LoVo (cell line): ENCODE measurements at places on chromosomes 7 and 10.

- no peak for DNase-seq
Measured at GRCh38 chr10:133123746-133124356, 36.1 kb downstream of the ADGRA1 start.

DNA sequence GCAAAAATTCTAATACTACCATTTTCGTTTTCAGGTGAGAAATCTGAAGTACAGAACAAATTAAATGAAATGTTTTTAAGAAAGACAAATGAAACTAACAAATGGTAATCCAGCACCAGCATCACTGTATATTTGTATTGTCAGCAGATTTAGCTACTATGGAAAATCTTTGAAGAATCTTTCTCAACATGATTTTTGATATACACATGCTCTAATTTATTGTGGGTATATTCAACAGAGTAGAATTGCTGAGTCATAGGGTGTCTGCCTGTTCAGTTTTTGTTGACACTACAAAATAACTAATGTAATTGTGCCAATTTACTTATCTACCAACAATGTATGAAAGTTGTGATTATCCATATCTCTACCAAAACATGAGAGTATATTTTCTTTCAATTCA is 437.6 kb downstream of the PCDH15 start:
- no peak for DNase-seq

GRCh38 chr10:102814873-102815661 is 22.1 kb downstream of the CYP17A1 start:
- DNase-seq = no peak

- DNase-seq = no peak
Measured at GRCh38 chr7:101857358-101857811, 40.0 kb downstream of the CUX1 start.

DNA sequence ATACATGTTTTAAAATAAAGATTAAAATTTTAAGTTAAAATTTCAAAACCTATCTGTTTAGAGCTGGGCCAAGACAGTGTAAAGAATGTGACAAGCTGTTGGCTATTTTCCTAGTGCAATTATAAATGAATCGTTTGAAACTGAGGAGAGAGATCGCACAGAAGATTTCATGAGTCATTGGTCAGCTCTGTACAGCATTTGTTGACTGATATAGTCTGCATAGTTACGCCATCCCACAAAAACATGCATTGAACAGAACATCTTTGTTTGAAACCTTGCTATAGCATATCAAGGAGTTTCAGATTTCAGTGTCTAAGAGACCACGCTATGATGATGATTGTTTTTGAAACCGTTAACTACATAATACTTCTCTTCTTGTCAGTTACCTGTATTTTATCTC is 1.3 kb upstream of the C10orf67 start:
- no peak for DNase-seq

DNA sequence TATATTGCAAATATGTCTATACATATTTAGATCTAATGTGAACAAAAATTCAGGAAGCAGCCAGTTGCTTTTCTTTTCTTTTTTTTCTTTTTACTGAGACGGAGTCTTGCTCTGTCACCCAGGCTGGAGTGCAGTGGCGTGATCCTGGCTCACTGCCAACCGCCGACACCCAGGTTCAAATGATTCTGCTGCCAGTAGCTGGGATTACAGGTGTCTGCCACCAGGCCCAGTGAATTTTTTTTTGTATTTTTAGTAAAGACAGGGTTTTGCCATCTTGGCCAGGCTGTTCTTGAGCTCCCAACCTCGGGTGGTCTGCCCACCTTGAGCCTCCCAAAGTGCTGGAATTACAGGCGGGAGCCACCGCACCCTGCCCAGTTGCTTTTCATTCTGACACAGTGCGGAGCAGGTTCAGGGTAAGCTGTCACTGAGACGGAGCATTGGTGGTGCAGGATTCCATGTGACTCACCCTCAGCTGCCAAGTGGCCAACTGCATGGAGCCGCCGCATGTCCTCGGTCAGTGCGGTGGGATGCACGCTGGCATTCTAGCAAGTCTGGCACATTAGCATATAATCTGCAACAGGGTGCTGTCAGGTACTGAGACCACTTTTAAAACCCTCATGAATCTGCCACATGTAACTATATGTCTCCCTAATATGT is 362.7 kb downstream of the DNAJB6 start:
- DNase-seq = no peak

GRCh38 chr7:48193421-48193820 is 22.2 kb downstream of the ABCA13 start:
- DNase-seq = no peak

GRCh38 chr10:111933937-111934336 is 249.6 kb downstream of the GPAM start:
- DNase-seq = no peak

DNA sequence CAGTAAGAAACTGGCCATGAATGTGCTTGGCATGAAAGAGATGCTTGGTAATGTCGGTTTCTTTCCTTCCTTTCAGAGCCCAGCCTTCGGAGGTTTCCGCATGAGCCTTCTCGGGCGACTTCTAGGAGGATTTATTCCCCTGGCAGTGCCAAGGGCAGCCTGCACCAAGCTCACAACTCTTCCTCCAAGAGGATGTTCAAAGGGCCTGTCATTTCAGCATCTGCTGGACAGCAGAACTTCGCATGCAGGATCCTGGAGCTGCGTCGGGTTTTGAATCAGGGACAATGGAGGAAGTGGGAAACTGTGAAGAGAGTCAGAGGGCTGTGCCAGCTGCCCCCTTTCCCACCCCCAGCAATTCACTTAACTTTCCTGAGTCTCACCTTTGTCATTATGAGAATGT is 21.3 kb downstream of the GOLGA7B start:
- no peak for DNase-seq

DNA sequence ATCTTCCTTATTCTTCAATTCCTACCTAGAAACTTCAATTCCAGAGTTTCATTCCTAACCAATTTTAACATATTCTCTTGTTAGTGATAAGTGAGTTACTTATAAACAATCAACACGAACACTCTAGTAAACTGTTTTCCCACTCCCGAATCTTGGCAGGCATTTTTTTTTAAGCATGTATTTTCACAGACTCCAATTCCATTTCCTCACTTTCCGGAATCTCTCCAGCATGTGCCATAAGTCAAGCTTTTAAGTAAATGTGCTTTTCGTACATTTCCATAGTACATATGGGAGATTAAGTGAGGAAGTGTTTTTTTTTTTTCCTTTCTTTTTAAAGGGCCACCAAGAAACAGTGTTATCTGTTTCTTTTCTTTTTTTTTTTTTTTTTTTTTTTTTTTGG is 89.1 kb downstream of the FGFR2 start:
- no peak for DNase-seq

DNA sequence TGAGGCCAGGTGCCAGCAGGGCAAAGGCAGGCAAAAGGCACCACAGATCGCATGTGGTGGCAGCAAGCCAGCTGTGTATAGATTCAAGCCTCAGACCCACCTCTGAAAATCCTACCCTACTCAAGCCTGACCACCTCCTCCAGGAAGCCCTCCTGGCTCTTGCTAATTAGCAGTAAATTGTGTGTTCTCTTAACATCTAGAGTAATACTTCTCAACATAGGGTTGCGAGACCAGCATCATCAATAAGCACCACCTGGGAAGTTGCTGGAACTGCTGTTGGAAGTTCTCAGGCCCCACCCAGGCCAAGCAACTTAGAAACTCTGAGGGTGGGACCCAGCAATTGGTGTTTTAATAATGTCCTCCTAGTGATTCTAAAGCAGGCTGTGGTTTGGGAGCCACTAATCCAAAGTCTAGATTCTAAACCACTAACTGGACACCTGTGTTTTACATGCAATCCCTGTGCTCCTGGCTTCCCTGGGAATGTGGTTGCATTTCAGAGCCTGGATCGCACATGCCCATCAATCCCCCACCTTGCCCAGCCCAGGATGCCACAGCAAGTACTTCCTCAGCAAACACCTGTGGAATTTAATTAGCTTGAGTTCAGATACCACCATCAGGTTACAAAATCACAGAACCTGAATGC is 46.2 kb downstream of the KCNMA1 start:
- peak; percentile 29 for DNase-seq

DNA sequence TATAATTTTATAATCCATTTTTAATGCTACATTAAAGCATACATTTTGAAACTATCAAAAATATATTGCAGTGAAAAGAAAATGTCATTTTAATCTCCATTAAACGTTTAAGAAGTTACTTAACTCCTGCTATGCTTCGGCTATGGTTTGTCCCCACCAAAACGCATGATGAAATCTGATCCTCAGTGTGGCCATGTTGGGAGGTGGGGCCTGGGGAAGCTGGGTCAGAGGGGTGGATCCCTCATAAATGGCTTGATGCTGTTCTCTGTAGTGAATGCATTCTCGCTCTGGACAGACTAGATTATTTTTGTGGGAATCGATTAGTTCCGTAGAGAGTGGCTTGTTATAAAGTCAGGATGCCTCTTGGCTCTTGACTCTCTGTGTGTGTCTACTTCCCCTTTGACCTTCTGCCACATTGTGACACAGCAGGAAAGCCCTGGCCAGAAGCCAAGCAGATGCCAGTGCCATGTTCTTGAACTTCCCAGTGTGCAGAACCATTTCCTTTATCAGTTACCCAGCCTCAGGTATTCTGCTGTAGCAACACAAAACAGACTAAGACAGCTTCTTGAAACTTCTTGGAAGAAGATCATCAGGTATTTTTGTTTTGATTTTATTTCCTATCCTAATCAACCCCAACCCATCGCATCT is 77.8 kb downstream of the TCERG1L start:
- no peak for DNase-seq

GRCh38 chr7:11236680-11237079 is 263.0 kb downstream of the PHF14 start:
- no peak for DNase-seq

DNA sequence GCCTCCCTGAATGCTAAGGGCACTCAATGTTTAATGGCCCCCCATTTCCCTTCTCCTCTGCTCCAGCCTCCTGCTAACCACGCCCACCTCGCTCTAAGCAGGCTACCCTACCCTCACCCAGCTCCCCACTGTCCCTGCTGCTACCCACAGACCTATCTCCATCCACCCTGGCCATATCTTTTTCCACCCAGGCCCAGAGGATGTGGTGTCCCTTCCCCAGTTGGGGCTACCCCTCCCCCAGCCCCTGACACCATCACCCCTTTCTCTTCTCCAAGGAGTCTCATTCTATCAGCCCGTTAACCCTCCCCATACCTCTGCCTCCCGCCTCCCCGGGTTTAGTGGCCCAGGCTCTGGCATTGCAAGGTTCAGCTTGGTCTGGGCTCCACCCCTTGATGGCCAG is 28.9 kb upstream of the PPIF start:
- no peak for DNase-seq

DNA sequence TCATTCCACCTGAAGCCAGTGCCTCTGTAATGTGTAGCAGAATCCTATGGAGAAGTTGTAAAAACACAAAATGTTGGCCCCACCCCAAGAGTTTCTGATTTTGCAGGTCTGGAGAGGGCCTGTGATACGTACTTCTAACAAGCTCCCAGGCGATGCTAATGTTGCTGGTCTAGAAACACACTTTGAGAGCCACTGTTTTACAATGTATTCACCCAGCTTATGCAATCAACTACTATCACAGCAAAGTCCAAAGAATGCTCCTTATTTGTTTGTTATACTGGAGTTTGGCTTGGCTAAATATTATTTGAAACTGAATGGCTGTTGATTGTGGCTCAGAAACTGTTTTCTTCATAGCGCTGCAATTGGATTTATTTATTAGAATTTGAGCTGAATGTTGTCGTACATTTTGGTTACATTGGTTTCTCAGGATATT is 44.3 kb downstream of the DNAJB9 start:
- DNase-seq = no peak

DNA sequence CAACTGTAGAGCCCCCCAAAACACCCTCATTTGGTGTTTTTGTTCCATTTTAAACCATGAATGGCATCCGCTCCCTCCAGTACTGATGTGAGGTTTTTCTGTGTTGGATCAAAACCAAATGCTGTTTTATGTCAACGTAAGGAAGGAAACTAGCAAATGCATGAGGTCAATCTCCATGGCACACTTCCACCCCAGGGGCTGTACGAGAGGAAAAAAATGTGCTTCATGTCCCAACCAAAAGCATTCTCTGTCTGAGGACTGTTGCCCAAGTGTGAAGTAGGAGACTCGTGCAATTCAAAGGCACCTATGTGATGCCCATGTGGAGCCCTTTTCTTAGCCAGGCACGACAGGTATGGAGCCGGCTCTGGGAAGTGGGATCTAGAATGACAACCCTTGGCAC is 180.3 kb upstream of the MKI67 start:
- DNase-seq = no peak

GRCh38 chr10:52779541-52780390 is 7.2 kb upstream of the MBL2 start:
- DNase-seq = peak; percentile 53

- no peak for DNase-seq
Measured at GRCh38 chr10:23015021-23015707, 80.2 kb upstream of the MSRB2 start.

- no peak for DNase-seq
Measured at GRCh38 chr7:30965372-30965771, 1.6 kb downstream of the GHRHR start.

- no peak for DNase-seq
Measured at GRCh38 chr10:122044713-122045112, 55.8 kb downstream of the TACC2 start.

GRCh38 chr10:93872375-93873158 is 21.2 kb upstream of the SLC35G1 start:
- no peak for DNase-seq

DNA sequence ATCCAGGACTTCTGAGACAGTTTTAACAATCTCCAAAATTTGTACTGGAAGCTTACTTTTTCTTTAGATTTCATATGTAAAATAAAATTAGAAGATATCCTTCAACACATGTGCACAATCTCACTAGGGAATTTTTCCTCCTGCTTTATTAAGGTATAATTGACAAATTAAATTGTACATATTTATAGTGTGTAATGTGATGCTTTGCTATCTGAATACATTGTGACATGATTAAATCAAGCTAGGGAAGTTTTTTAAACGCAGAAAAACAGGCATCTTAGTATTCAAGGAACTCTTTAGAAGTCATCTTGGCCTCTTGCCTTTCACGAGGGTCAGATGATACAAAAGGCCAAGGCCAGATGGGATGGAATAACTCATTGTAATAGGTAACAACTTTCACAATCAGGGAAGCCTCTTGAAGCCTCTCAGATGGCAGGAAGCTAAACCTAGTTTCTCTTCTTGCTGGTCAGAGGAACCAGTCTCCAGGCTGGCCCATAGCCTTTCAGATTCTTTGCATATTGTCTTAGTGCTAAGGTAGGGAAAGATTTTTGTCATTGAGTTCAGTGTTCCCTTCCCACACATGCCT is 78.7 kb downstream of the RHOBTB1 start:
- no peak for DNase-seq

GRCh38 chr10:130809761-130810515 is 501.6 kb downstream of the TCERG1L start:
- no peak for DNase-seq

DNA sequence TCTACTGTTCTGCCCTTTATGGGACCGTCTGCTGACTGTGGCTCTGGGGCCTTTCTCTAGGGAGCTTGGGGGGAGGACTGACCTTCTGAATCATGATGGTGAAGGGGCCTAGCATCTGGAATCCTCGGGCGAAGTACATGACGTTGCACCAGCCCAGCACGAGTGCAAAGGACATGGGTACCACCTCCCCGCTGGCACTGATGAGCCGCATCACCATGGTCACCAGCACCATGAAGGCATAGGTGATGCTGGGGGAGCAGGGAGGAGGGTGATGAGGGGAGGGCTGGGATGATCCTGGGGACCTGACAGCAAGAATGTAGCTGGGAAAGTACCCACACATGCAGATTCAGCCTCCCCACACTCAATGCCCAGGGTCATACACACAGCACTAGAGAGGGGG is 11.1 kb downstream of the TRPV6 start:
- no peak for DNase-seq
